ENCODE measurements at places on chromosomes 11 and 22.

DNA sequence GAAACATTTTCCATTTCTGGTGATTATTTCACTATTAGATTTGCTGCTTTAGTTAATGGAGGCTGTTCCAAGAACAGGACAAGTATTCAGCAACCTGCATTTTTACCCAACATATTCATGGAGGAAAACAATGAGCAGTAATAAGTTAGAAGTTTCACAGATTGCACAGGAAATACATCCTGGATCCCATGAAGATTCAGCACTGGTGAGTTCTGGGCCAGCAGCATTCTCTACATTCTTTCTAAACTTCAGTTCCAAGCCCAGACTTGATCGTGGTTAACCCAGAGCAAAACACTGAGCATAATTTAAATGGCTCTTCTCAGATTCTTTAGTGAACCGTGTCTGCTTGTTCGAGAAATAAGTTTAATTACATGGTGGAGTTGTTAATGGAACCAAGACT, 3.8 kb downstream of the FJX1 start:
- H3K4me3 ChIP-seq, result no peak overlapping the region
- H3K27me3 ChIP-seq, result no peaks in the 10 kb centered on the region
- peaks cover 48% of the 10 kb centered on the region for H3K4me1 ChIP-seq
- H3K27ac ChIP-seq, result peak overlapping the region; percentile 42

- H3K27me3 ChIP-seq, result no peaks in the 10 kb centered on the region
- no peak for DNase-seq
- H3K4me1 ChIP-seq, result peaks cover 14% of the 10 kb centered on the region
- H3K4me3 ChIP-seq, result peak overlapping the region; percentile 27
Observed at GRCh38 chr11:20022363-20023081, 137.8 kb downstream of the DBX1 start.

DNA sequence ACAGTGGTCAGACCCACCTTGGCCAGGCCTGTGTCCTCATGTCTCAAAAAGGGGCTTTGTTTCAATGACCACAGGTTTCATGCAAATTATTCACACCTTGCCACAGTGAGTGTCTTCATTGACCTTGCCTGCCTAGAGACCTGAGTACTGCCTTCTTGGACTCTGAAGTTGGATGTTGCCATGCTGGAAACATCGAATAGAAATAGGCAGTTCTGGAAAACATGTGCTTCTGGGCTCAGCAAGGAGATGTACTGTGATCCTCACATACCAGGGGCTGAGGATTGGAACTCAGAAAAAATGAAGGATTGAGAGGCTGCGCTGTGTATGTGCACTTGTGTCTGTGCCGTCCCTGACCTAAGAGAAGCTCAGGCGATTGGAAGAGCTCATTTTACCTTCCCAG, 9.6 kb upstream of the NRIP3 start:
- peaks cover 6% of the 10 kb centered on the region for H3K4me1 ChIP-seq
- no peak overlapping the region for H3K4me3 ChIP-seq
- no peaks in the 10 kb centered on the region for H3K36me3 ChIP-seq
- H3K27ac ChIP-seq, result no peak overlapping the region
- peaks cover 4% of the 10 kb centered on the region for H3K27me3 ChIP-seq

- H3K27me3 ChIP-seq, result no peaks in the 10 kb centered on the region
- DNase-seq, result no peak
- H3K27ac ChIP-seq, result no peak overlapping the region
- no peak overlapping the region for H3K4me3 ChIP-seq
- no peaks in the 10 kb centered on the region for H3K4me1 ChIP-seq
Observed at GRCh38 chr11:84243629-84244263, 957.6 kb upstream of the CCDC90B start.

DNA sequence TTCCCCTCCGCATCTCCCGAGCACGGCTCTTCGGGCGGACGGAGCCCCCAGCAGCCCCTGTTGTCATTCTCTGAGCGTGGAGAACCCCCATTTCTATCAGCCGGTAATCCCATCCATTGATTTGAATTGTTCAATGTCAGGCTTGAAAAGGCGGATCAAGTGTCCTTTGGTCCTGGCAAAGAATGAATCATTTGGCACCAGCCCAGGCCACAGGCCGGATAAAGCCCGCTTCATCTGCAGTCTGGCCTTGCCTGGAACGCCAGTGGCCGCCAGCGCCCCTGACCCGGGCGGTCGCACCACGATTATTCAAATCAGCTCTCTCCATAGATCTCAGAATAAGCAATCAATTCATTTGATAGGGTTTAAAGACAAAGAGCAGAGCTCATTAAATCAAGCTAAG, 188.9 kb downstream of the BRD1 start:
- H3K4me1 ChIP-seq, result no peaks in the 10 kb centered on the region
- no peaks in the 10 kb centered on the region for H3K27me3 ChIP-seq
- no peak overlapping the region for H3K27ac ChIP-seq
- H3K4me3 ChIP-seq, result no peak overlapping the region
- DNase-seq, result no peak
- H3K36me3 ChIP-seq, result no peaks in the 10 kb centered on the region

DNA sequence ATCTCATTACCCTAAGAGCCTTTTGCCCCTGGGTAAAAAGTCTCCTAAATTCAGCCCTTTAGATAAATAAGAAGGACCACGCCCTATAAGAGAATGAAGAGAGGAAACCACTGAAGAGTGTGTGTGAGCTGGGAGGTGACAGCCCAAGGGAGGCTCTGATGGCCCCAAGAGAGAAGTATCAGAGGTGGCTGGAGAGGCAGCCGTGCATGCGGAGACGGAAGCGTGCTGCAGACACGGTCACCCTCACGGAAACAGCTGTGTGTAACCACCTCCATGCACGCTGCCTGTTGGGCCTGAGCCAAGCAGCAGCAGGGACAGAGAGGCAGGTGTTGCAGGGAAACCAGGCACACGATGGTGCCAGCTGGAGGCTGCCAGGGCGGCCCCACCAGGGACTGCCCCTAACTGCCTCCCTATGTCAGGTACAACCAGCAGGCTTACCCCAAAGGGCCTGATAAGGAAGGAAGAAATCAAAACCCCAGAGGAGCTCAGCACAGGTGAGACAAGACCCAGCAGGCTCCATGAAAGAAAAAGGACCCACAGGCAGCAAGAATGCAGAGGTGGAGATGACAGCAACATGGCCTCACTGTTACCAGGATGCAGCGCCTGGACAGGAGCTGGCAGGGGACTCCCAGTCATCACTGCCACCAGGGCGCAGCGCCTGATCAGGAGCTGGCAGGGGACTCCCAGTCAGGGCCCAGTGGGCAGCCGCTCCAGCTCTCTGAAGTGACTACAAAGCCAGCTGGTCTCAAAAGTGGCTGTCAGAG, 7.8 kb downstream of the LARGE2 start:
- DNase-seq, result peak; percentile 78
- H3K4me1 ChIP-seq, result no peaks in the 10 kb centered on the region
- H3K4me3 ChIP-seq, result no peak overlapping the region

DNA sequence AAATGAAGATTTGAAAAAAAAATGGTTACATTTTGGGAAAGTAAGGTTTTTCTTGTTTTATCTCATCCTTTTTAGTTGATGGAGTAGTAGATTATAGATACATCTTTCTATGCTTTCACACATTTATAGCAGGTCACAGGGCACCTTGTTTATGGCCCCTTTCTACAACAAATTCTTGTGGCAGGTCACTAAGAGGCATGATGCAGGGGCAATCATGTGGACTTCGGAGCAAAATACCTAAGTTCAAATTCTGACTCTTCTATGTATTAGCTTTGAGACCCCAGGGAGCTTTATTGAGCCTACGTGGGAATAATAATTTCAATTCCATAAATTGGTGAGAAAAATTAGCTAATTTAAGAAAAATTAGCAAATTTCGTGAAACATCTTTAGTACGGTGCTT, 177.4 kb downstream of the DSCAML1 start:
- no peaks in the 10 kb centered on the region for H3K36me3 ChIP-seq
- peaks cover 5% of the 10 kb centered on the region for H3K27me3 ChIP-seq
- no peaks in the 10 kb centered on the region for H3K4me1 ChIP-seq
- DNase-seq, result no peak
- no peak overlapping the region for H3K4me3 ChIP-seq

DNA sequence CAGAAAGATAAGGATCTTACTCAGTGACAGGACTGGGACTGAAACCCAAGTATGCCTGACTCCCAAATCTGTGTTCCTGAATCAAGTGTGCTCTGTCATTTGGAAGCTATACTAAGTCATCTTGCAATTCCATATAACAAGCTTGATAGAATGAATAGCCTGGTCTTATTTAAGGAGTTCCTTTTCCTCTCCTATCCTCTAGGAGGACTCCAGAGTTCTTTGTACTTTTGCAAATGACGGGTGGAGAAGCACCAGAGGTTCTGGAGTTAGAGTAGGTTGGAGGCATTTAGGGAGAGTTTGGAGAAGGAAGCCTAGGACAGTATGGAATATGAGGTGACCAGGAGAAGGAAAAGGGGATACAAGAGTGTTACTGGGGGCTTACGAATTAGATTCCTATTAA, 92.9 kb upstream of the RCN1 start:
- H3K27ac ChIP-seq, result no peak overlapping the region
- H3K27me3 ChIP-seq, result peaks cover 15% of the 10 kb centered on the region
- no peak overlapping the region for H3K4me3 ChIP-seq
- no peak for DNase-seq

DNA sequence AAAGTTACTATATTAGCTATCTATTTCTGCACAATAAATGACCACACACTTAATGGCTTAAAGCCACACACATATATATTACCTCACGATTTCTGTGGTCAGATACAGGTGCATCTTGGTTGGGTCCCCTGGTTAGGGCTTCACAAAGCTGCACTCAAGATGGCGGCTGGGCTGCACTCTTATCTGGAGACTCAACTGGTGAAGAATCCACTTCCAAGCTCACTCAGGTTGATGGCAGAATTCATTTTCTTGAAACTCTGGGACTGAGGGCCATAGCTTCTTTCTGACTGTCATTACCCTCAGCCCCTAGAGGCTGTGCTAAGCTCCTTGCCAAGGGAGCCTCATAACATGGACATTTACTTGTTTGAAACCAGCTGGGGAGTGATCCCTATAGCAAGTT, 5.1 kb upstream of the MS4A10 start:
- H3K27me3 ChIP-seq, result peaks cover 23% of the 10 kb centered on the region
- H3K4me1 ChIP-seq, result peaks cover 15% of the 10 kb centered on the region
- H3K36me3 ChIP-seq, result no peaks in the 10 kb centered on the region
- no peak for DNase-seq
- no peak overlapping the region for H3K27ac ChIP-seq
- no peak overlapping the region for H3K4me3 ChIP-seq

DNA sequence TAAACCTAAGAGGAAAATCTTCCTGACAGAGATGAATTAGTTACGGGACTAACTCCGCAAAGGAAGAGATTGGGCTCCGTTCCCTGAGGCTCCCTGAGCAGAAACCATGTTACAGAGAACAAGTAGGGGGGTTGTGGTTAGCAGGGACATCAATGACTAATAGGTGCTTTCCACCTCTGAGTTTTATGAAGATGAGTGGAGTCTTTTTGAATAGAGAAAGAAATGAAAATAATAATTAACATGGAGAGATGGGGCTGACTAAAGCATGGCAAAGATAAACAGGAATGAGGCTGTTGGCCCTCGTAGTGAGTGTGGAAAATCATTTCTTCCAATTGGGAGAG, 47.5 kb upstream of the PICALM start:
- H3K4me1 ChIP-seq, result peaks cover 25% of the 10 kb centered on the region
- peak overlapping the region; percentile 52 for H3K4me3 ChIP-seq
- DNase-seq, result peak; percentile 93
- no peaks in the 10 kb centered on the region for H3K27me3 ChIP-seq

DNA sequence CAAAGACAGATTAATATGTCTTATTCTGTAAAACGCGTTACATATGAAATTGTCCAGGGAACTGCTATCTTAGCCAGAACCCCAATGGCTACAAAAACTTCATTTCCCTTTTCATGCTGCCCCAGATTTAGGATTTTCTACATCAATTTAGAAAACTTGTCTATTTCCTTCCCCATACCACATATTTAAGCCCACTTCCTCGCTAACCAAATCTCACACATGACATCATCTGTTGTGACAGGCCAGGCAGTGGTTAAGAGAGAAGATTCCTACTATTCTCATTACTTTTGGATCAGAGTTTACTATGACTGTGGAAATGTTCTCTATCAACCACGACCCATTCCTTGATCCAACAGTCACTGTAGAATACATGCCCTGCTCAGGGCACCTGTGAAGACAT, 15.9 kb downstream of the CCDC82 start:
- no peak for DNase-seq
- no peak overlapping the region for H3K27ac ChIP-seq
- no peaks in the 10 kb centered on the region for H3K4me1 ChIP-seq
- H3K27me3 ChIP-seq, result no peaks in the 10 kb centered on the region

DNA sequence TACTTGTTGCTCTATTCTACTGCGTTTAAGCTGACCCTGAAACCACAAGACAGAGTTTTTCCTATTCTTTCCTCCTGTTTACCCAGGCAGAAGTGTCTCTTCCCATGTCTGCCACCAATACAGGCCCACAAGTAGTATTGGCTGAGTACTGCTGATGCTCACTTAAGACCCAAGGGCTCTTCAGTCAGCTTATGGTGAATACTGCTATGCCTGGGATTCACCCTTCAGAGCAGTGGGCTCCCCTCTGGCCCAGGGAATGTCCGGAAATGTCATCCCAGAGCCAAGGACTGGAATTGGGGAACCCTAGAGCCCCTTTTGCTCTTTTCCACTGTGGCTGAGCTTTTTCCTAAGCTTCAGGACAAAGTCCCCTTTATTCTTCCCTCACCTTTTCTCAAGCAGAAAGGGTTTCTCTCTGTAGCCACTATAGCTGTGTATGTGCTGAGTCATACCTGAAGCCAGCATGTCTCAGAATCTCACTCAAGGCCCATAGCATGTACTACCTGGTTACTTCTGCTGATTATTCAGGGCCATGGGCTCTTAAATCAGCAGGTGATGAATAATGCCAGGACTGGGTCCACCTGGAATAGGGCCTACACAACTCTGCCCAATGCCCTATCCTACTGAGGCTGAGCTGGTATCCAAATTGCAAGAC, 745.8 kb upstream of the ANO5 start:
- H3K4me1 ChIP-seq, result no peaks in the 10 kb centered on the region
- H3K27ac ChIP-seq, result no peak overlapping the region
- H3K36me3 ChIP-seq, result no peaks in the 10 kb centered on the region
- no peak for DNase-seq

DNA sequence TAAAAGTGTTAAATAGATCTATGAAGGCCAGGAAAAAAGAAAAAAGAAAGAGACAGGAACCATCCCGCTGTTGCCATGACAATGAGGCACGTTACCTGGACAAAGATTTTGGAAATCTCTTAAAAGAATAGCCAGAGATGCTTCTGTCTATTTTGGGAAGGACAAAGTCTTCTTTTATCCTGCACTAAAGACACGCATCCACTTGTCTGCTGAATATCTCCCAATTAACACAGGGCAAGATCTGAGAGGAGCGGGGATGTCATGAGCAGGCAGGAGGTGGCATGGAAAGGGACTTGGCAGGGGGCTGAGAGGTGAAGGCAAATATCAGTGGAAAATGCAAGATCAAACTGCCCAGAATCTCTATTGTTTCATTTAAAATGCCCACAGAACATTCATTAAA, 153.8 kb upstream of the BLID start:
- DNase-seq, result no peak
- no peaks in the 10 kb centered on the region for H3K36me3 ChIP-seq
- no peak overlapping the region for H3K4me3 ChIP-seq
